RCC 7860 (cell line): ENCODE measurements at places on chromosomes 5 and 9.

DNA sequence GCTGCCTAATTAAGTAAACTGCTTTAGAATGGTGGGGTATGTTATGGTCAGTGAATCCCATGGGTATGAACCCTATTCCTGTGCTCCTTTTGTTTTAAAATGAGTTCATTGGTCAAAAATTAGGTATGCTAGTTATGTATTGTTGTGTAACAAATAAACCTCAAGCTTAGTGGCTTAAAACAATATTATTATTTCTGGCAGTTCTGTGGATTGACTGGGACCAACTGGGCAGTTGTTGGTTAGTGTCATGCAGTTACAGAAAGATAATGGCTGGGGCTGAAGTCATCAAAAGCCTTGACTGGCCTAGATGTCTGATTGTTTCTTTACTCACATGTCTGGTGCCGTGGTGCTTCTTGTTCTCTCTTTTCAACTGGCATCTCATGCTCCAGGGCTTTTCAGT is 8.9 kb upstream of the PTAR1 start:
- DNase-seq, result no peak

DNA sequence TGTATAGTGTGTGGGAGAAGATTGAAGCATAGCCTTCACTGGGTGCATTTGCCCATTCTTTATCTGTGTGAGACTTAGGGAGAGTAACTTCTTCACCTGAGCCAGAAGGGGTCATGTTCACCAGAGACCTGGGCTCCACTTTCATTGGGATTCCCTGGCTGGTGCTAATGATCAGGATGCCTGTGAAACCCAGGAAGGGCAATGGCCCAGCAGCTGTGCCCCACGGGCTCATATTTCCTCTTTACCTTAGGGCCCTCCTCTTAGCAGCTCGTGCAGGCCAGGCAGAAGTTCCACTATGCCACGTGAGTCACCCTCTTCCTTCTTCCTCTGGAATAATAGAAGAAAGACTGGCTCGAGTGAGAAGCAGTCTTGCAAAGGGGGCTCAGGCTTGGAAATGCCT is 5.0 kb downstream of the PPARGC1B start:
- no peak for DNase-seq

DNA sequence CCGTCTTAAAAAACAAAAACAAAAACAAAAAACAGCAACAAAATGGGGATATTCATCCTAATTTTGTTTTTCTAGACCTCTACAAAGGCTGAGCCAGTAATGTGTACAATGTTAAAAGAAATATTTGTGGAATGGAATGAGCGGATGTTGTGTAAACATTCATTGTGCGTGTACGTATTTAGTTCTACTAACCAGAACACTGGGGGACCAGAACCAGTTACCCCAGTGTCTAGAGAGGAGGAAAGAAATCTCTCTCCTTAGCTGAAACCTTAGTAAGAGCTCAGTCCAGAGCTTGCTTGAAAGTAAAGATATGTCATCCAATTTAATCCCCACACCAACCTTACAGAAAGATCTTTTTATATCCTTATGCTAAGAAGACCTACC is 106.7 kb upstream of the CPEB4 start:
- no peak for DNase-seq

DNA sequence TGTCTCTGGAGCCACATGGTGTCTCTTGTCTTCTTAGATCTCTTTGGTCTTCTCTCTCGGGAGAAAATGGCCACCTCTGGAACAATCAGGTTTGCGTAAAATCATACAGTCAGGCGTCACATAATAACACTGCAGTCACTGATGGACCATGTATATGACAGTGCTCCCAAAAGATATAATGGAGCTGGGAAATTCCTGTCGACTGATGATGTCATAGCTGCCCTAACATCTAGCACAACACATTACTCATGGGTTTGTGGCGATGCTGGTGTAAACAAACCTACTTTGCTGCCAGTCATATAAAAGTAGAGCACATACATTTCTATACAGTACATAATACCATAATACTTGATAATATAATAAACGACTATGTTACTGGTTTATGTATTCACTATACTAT is 30.1 kb upstream of the RAI14 start:
- peak; percentile 43 for DNase-seq

DNA sequence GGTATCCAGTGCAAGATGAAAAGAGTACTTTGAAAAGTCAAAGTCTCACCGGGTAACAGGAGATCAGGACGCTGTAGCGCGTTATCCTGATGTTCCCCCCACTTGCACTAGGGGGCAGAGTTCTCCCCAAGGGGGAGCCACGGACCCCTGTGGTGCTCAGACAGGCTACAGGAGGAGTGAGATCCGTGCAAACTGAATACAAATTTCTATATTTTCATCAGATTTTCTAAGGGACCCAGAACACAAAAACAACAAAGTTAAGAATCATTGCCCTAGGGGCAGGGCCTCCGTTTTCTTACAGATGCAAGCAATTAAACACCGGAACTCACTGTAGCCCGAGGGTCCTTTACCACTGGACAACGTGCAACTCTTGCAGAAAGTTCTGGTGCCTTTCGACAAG is 2.0 kb downstream of the MYO10 start:
- DNase-seq, result peak; percentile 64

DNA sequence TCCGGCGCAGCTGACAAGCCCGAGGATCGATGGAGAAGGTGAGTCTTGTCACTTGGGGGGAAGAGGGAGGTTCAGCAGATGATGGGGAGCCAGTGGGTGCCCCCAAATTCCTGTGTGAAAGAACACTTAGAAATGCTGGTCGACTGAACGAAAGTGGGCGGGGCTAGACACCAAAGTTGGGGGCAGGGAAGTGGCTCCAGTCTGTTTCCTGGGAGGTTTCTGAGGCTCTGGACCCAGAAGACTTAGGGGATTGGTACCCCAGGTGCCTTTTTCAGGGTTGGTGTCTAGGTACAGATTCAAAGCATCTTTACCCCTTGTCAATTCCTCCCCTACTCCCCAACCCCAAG is 278.6 kb downstream of the ZSWIM6 start:
- DNase-seq, result no peak

DNA sequence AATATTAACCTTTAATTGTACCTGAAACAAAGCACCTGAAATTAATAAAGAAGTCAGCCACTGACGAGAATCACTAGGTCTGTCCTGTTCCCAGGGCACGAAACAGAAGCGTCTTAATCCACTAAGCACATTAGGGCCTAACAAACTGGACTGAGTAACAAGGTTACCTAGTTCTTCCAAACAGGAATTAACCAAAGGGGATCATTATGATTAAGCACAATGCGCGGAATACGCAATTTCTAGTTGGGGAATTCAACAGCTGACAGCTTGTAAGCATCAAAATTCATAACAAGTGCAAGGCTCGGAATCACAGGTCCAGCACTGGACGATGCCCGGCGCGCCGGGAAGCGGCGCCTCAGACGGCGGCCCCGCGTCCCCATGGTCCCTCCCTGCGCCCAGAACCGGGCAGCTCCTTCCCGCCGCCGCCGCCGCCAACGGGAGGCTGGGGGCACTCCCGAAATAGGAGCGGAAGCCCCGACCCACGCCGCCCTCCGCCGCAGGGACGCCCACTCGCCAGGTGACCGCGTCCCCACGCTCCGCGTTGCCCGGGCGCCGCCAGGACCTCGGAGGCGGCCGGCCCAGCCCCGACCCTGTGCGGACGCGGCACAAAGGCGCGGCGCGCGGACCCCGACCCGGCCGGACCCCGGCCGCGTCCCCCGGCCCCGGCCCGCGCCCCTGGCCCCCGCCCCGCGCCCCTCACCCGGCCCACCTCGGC is 898 bp downstream of the CAMSAP1 start:
- peak; percentile 10 for DNase-seq

DNA sequence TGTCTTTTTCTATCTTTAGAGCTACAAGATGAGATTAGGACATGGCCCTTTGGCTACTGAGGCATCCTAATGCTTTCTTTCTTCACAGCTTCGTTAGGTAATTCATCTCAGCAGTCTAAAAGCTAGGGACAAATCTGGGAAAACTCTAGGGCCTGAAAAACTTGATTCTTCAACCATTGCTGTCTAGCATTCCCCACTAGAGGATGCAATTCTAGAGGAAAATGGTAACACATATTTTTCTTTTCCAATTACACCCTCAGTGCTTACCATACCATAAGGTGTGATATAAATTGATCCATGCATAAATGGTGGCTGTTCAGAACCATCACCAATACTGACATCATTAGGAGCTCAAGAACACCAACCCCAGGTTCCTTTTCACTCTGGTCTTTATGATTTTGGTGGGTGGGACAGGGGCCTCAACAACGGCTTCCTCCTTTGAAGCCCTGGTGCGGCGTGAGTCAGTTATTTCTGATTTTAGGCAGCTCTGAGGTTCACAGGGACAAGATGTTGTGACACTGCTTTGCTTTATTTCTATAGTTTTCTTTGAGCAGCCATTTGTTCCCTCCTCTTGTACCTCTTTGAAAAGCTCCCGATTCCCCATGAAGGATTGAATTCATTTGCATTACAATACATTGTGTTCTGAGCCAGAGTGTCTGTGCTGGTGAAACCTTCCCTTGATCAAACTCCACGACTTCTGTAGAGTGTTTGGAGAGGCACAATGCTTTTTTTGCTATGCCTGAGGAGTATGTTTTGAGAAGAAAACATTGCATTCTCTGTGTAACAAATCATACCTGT is 526.0 kb upstream of the TRPC7 start:
- DNase-seq, result no peak

DNA sequence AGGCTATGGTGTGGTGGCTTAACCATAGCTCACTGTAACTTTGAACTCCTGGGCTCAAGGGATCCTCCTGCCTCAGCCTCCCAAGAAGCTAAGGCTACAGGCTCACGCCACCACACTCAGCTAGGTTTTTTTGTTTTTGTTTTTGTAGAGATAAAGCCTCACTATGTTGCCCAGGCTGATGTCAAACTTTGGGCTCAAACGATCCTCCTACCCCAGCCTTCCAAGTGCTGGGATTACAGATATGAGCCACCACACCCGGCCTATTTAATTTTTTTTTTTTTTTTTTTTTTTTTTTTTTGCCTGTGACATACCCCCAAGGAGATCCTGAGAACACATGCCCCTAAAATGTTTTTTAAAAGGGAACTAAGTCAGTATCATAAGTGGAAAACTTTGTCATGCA is 10.4 kb downstream of the FUBP3 start:
- no peak for DNase-seq

GRCh38 chr9:135080286-135081263 is 6.9 kb upstream of the OLFM1 start:
- no peak for DNase-seq

DNA sequence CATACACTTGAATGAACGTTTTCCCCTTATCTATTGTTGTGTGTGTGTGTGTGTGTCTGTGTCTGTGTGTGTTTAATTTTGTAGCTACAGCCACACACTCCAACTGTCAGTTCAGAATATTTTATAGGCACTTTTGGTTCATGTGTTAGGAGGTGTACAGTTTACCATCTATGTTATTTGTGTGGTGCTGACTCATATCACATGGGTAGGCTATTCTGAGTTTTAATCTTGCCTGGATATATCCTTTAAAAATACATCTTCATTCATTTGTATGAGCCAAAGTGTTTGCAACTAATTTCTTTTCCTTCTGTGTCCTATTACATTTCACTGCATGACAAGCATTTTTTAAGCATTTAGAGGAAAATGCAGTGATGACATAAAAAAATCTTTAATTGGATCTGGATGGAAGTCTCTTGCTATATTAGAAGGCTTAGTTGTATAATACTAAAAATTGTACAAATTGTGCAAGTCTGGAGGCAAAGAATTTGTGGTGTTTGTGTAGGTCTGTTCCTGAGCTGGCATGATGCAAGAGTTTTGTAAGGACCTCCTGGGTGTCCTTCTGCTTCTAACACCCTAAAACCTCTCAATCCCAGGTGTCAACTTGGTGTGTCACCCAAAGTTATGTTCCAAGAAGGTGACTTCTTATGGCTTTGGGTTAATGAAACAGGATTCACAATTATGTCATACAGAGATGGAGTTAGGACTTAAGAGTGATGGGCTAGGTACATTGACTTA is 52.4 kb upstream of the HMHB1 start:
- DNase-seq, result no peak

- DNase-seq, result no peak
These were observed 126.7 kb downstream of the GRIA1 start for GRCh38 chr5:153617190-153617589.

- no peak for DNase-seq
These were observed 31.5 kb upstream of the NKD2 start for GRCh38 chr5:976849-977751.

DNA sequence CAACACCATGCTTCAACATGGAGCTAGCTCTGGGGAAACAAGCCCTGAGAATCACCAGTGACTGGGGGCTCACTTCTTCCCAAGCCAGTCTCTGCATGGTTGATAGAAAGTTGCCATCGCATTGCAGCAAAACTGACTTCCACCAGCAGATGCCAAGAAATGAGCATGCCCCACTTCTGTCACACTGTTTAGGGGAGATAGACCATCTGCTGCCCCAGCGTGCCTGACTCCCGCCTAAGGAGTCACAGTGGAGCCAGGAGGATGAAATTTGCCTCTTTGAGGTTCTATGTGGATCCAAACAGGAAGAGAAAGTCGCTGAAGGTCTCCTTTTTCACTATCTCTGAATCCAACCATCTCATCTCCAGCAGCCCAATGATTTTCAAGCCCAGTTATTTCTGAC is 116.7 kb upstream of the SLIT3 start:
- DNase-seq, result no peak

DNA sequence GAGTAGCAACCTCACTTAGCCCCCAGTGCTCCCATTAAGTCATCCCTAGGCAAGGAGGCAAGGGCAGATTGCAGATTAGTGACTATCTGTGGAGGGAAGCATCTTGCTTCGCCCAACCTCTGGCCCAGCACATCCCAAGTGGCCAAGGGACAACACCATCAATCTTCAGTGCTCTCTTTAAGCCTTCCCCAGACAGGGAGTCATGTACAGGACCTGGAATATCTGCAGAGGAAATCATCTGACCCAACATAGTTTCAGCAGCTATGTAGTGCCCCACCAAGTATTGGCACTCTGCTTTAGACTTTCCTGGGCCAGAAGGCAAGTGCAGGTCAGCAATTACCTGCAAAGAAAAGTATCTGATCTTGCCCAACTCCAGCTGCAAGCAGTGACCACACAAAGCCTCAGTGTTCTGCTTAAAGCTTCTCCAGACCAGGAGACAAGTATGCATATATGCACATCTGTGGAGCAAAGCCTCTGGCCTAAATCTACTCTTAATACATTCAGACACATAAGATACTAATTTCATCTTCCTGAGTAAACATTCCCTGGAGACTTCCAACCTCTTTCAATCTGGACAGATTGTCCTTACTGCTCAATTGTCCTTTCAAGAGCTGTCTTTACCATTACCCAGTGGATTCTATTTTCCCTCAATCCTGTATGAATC is 224.8 kb upstream of the VLDLR start:
- no peak for DNase-seq
